ENCODE measurements at places on chromosomes 7 and 10.

DNA sequence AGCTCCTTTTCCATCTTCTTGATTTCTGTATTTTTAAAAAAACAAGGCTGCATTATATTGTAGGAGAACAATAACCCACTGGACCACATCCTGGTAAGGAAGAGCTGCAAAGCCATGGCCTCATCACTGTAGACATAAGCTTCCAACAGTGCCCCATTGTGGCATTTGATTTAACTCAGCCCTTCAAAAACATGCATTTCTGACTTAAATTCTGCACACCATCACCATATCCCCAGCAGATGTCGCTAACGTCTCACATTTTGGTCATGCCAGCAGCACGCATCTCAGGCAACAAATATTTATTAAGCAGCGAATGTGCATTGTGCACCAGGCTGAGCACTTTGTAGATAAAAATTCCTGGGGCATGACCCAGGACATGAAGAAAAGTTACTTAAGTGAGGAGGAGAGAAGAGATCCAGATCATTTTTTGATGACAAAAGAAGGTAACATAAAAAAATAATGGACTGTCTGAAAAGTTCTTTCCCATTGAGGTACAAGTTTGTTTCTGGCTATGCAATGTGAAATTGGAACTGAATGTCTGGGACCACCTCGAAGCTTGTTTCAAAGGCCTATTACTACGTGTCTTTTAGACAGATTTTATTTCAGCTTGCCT, 164.6 kb upstream of the CDCA7L start:
- DNase-seq: peak; percentile 74

DNA sequence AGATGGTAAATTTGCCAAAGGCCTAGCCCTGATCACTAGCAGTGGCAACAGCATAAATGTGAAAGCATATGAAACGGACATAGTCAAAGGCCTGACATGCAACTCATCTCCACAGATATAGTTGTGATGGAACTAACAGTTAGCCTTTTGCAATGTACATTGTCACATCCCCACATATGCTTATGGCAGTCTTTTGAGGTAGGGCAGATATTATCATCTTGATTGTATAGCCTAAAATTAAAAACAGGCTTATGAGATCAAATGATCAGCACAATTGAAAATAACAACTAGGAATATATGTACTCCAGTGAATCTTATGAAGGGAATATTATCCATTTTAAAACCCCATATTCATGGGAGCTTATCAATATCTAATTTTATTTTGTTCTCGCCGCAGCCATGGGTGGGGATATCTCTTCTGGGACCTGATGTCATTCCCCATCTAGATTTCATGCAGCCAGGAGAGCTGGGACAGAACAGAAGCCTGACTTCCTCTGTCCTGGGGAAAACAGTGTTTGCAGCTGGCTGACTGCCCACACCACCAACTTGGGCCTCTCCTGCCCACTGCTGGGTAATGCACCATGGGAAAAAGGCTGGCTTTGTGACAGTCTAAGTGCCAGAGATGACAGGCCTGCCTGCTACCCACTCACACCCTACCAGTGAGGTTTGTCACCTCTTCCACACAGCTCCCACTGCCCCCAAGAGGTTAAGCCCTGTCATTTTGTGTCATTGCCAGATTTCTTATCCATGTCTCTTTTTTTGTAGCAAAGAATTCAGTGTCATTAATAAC, 180.2 kb upstream of the FZD1 start:
- DNase-seq: no peak

DNA sequence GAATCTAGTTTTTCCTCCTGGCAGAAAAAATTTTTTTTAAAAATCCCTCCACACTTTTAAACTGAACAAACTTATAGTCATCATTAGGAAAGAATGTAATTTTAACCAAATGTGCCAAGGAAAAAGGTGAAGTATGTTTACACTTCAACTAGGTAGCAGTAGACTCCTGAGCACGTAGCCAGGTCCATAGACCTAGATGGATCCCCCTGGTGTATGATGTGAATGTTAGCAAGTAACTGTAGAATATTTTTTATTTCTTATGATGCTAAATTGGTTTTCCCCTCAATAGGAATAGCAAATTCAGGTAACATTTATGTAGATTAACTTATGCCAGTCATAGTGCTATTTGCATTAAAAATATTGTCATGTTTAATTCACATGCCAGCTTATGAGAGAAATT, 19.6 kb downstream of the CABCOCO1 start:
- no peak for DNase-seq

DNA sequence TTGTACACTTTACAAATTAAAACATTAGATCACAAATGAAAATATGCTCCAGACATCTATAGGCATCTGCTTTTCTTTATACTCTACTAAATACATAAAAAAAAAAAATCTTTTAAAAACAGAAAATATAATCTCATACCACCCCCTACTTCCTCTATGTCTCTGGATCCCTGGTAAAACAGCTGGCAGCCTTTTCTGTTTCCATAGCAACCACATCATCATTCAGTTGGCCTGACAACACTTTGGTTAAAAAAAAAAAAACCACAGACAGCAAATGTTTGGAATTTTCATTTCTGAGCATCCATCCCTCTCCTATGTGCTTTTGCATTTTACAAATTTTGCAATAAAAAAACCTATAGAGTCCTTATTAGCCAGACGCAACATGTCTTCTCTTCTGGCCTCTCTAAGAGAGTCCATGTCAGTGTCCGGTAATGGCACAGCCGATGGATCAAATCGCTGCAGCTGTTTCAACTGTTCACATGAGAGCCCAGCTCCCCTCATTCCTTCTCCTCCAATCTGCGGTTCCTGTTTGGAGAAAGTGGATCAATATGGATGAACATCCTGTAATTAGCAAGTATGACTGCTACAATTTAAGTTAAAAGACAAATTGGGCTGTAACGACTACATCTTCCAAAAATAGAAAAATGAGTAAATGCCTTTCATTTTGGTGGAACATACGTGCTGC, 105.6 kb downstream of the NSUN6 start:
- peak; percentile 0 for DNase-seq

DNA sequence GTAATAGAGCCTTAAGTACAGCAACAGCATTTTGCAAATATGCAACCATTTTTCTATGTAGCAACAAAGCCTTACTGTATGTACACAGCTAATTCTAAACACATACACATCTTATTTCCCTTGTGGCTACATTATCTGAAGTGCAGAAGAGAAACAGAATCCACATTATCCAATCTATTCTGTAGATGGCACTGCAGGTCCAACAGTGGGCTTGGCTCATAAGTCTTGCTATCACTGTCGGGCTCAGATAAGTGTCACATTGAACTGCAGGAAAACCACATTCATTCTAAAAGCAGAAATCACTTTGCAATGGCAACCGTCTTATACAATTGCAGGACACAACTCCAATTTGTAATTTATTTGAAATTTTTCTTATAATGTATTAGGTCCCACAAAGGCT, 109.8 kb upstream of the NOBOX start:
- no peak for DNase-seq

All from GM13976 (cell line).